Adrenal gland (tissue), 19 donors: ENCODE measurements at places on chromosomes 12 and 14. TPM values are rescaled to one million over a fixed set of nuclear protein-coding genes. Genes with fewer than 3 reads are reported as not detected.

The ASCL4 gene
- total RNA-seq = not detected

The ZNF410 gene
- total RNA-seq = 30.6 TPM

DNA sequence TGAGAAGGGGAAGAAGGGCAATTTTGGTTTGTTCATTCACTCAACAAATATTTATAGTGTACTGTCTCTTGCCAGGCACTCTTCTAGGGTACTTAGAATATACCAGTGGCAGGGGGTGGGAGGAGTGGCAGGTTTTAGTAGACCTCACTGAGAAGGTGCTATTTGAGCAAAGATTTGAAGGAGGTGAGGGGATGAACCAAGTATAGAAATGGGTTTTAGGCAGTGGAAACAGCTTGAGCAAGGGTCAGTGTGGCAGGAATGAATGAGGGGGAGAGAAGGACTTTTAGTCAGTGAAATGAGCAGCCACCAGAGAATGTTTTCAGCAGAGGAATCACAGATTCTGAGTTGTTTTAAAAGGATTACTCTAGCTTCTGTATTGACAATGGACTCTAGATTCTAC is 2.3 kb downstream of the PRIM1 start:
- no peak overlapping the region for H3K27ac ChIP-seq
- no peaks in the 10 kb centered on the region for H3K27me3 ChIP-seq
- H3K36me3 ChIP-seq = no peaks in the 10 kb centered on the region
- H3K4me3 ChIP-seq = no peak overlapping the region
- H3K4me1 ChIP-seq = peaks cover 3% of the 10 kb centered on the region

- H3K4me1 ChIP-seq = no peaks in the 10 kb centered on the region
- no peak overlapping the region for H3K4me3 ChIP-seq
- H3K27me3 ChIP-seq = no peaks in the 10 kb centered on the region
- no peak for DNase-seq
These were observed 32.9 kb downstream of the NIN start for GRCh38 chr14:50798048-50798421.

GRCh38 chr12:7907009-7907408 is 29.0 kb downstream of the SLC2A3 start:
- no peak overlapping the region for H3K27ac ChIP-seq
- peaks cover 4% of the 10 kb centered on the region for H3K4me1 ChIP-seq
- DNase-seq = peak; percentile 58
- no peaks in the 10 kb centered on the region for H3K36me3 ChIP-seq
- H3K27me3 ChIP-seq = no peaks in the 10 kb centered on the region
- H3K4me3 ChIP-seq = no peak overlapping the region

GRCh38 chr12:47576289-47576945 is 129.4 kb downstream of the RPAP3 start:
- DNase-seq = no peak
- no peaks in the 10 kb centered on the region for H3K27me3 ChIP-seq
- no peak overlapping the region for H3K4me3 ChIP-seq
- H3K4me1 ChIP-seq = no peaks in the 10 kb centered on the region
- H3K36me3 ChIP-seq = no peaks in the 10 kb centered on the region

DNA sequence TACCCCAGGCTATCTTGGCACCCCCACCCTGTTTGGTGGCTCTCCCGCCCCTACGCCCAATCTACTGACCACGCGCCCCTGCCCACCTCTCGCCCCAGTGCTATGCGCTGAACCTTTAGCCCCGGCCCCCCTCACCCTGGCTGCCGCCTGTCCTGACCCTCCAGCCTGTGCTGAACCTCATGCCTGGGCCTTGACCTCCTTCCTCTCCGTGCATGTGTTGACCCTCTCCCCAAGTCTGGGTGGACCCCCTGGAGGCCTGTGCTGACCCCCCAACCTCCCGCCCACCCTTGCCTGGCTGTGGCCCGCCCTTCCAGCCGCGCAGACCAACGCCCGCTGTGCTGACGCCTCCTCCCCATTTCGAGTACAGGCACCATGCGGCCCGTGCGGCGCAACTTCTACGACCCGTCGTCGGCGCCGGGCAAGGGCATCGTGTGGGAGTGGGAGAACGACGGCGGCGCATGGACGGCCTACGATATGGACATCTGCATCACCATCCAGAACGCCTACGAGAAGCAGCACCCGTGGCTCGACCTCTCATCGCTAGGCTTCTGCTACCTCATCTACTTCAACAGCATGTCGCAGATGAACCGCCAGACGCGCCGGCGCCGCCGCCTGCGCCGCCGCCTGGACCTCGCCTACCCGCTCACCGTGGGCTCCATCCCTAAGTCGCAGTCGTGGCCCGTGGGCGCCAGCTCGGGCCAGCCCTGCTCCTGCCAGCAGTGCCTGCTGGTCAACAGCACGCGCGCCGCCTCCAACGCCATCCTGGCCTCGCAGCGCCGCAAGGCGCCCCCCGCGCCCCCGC is 20.7 kb downstream of the DTX1 start:
- no peak overlapping the region for H3K27ac ChIP-seq
- H3K36me3 ChIP-seq = no peaks in the 10 kb centered on the region
- H3K4me1 ChIP-seq = peaks cover 5% of the 10 kb centered on the region
